PC-3 (cell line): ENCODE measurements at places on chromosomes 2 and 18. TPM values are rescaled to one million over a fixed set of nuclear protein-coding genes. Genes with fewer than 3 reads are reported as not detected.

DNA sequence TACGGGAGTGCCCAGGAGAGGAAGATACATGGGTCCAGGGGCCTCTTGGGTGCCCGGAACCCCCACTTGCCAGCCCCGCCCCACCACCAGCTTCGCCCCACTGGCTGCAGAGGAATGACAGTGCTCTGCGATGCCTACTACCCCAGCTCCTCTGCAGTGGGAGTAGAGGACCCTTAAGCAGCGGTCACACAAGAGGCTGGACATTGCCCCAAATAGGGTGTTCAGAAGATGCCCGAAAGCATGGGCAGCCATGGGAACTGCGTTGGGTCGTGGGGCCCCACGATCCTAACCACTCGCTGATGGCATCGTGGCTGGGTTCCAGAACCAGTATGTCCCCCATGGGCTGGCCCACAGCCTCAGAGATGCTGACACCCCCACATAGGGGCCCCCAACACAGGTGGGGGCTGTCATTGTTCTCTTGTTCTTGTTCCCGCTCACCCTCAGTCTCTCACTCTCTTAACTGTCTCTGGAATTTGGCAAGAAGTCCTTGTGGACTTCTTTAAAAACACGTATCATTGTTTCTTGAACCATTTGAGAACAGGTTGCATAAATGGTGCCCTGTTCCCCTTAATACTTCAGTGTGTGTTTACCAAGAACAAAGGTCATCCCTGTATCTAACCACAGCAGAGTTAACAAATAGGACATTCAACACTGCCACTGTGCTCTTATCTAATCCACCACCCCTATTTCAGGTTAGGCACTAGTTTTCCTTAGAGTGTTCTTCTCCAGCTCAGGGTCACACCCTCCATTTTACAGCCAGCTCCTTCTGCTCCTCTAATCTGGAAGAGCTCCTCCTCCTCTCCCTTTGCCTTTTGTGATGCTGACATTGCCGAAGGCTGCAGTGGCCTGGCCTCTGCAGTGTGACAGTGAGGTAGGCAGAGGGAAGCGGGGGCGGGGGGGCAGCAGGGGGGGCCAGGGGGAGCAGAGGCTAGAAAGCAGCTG is 76.3 kb downstream of the STPG4 start:
- H3K27me3 ChIP-seq, result no peaks in the 10 kb centered on the region
- peak; percentile 14 for DNase-seq
- no peaks in the 10 kb centered on the region for H3K36me3 ChIP-seq
- peaks cover 40% of the 10 kb centered on the region for H3K4me1 ChIP-seq
- H3K4me3 ChIP-seq, result no peak overlapping the region

DNA sequence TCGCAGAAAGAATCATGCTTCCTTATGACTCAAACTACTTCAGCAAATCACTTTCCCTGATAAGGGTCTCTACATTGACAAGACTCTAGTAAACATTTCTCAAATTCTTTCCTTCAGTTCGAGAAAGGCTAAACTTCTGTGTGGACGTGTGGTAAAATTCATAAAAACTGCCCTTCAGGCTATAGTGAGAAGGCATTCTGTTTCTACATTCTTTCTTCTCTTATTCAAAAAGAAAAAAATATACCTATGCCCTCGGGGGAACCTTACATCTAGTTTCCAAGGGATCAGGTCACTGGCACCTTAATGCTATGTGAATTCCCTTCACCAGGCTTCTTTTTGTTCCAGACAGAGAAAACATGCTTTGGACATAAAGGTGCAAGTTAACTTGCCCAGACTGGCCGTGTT is 4.9 kb downstream of the VIT start:
- peaks cover 8% of the 10 kb centered on the region for H3K4me1 ChIP-seq
- DNase-seq, result peak; percentile 50
- no peaks in the 10 kb centered on the region for H3K27me3 ChIP-seq
- no peaks in the 10 kb centered on the region for H3K36me3 ChIP-seq
- H3K4me3 ChIP-seq, result no peak overlapping the region

- H3K27me3 ChIP-seq, result peaks cover 18% of the 10 kb centered on the region; the same call in 1 of the 2 replicates
- H3K4me1 ChIP-seq, result no peaks in the 10 kb centered on the region
- H3K36me3 ChIP-seq, result no peaks in the 10 kb centered on the region
These were observed 467.6 kb upstream of the HS6ST1 start for GRCh38 chr2:128786316-128786715.

- peaks cover 17% of the 10 kb centered on the region; the same call in 1 of the 2 replicates for H3K4me1 ChIP-seq
- no peaks in the 10 kb centered on the region for H3K27me3 ChIP-seq
- peak overlapping the region; percentile 88 for H3K4me3 ChIP-seq
- no peaks in the 10 kb centered on the region; the same call in 1 of the 2 replicates for H3K36me3 ChIP-seq
- no peak for DNase-seq
- peak overlapping the region; percentile 62; the same call in 1 of the 2 replicates for H3K27ac ChIP-seq
These were observed 522 bp downstream of the MBD1 start for GRCh38 chr18:50280707-50281294.

DNA sequence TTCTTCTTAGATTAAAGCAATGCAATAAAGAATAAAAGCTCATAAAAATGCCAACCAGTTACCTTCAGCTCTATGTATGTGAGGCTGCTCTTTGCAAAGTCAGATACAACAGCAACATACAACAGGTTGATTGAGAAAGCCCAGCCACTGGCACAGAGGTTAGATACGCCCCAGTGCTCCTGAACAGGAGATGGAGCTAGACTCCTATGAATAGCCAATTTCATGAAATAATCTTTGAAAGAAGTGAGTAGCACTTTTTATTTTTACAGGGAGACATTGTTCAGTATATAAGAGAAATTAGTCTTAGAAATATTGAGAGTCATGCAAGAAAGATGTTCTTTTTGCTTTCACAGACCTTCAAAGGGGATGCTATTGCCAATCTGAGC is 362.4 kb upstream of the MEX3C start:
- DNase-seq, result no peak
- H3K4me1 ChIP-seq, result no peaks in the 10 kb centered on the region
- no peak overlapping the region for H3K27ac ChIP-seq
- no peak overlapping the region for H3K4me3 ChIP-seq
- no peaks in the 10 kb centered on the region for H3K36me3 ChIP-seq

DNA sequence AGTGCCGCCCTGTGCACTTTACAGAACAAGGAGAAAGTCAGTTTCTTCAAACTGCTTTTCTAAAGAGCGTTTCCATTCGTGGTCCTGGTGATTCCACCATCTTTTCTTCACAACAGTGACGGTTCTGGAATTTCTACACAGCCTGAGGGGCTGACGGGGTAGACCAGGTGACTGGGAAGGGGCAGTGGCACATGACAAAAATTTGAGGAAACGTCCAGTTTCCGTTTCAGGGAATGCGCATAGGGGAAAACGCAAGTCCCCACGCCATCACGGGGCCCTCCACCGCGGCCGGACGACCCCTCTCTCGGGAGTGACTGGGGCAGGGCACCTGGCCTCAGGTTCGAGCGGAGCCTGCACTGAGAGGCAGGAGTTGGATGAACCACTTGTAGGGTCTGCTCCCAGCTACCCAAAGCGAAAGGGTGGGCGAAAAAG is 980 bp upstream of the SPTBN1 start:
- no peaks in the 10 kb centered on the region for H3K36me3 ChIP-seq
- peak overlapping the region; percentile 93 for H3K4me3 ChIP-seq
- peaks cover 29% of the 10 kb centered on the region for H3K4me1 ChIP-seq
- H3K27me3 ChIP-seq, result no peaks in the 10 kb centered on the region
- DNase-seq, result peak; percentile 31
- no peak overlapping the region for H3K27ac ChIP-seq

- H3K36me3 ChIP-seq, result no peaks in the 10 kb centered on the region
- no peak overlapping the region for H3K4me3 ChIP-seq
- peak; percentile 86 for DNase-seq
- no peaks in the 10 kb centered on the region for H3K27me3 ChIP-seq
- peak overlapping the region; percentile 81 for H3K27ac ChIP-seq
These were observed 105.5 kb downstream of the ZEB2 start for GRCh38 chr2:144414324-144414845.

Gene CCDC102B
- 2.2 and 2.4 TPM in 2 replicates for total RNA-seq

Gene NEUROD1
- not detected in 2 replicates for total RNA-seq

DNA sequence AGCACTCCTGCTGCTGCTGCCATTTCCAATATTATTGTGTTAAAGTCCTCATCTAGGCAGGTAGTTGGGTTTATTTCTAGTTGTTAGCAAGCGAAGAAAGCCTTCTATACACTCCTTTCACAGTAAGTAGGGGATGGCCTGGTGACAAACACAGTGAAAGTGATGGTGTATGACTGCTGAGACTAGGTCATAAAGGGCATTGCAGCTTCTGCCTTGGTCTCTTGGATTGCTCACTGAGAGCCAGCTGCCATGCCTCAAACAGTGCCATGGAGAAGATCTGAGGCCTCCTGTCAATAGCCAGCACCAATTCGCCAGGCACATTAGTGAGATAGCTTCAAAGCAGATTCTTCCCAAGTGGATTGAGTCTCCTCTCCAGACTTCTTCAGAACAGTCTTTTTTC is 27.6 kb upstream of the MSTN start:
- no peaks in the 10 kb centered on the region for H3K4me1 ChIP-seq
- no peak overlapping the region for H3K4me3 ChIP-seq
- no peak overlapping the region for H3K27ac ChIP-seq
- DNase-seq, result no peak

GRCh38 chr2:8998418-8999101 is 4.9 kb downstream of the MBOAT2 start:
- H3K4me3 ChIP-seq, result no peak overlapping the region
- no peak for DNase-seq
- H3K36me3 ChIP-seq, result no peaks in the 10 kb centered on the region
- no peaks in the 10 kb centered on the region for H3K27me3 ChIP-seq

Gene CRYBA2
- total RNA-seq, result 6.4 and 13.5 TPM in 2 replicates

DNA sequence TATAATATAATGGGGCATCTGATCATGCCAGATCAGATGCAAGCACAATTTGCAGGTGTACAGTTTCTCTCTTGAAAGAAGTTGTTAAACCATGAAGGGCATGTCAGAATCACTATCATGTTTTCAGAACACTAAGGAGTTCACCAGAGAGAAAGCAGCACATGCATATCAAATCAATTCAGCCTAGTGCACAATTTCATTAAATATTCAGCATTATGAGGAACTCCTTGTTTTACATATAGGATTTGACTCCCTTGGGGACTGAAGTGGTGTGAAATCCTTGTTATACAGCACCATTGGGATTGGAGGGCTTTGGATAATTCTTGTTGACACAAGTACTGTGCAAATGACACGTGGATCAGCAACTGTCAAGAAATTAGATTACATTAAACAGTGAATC is 562.1 kb upstream of the KLHL29 start:
- H3K27ac ChIP-seq, result no peak overlapping the region
- no peaks in the 10 kb centered on the region for H3K4me1 ChIP-seq
- H3K36me3 ChIP-seq, result no peaks in the 10 kb centered on the region
- no peak overlapping the region for H3K4me3 ChIP-seq
- no peaks in the 10 kb centered on the region for H3K27me3 ChIP-seq

- H3K4me3 ChIP-seq, result peak within 1 kb of the TSS; percentile 75
- DNase-seq, result peak; percentile 84
- H3K27me3 ChIP-seq, result no peaks in the 10 kb centered on the region
- peaks cover 41% of the 10 kb centered on the region for H3K4me1 ChIP-seq
- H3K27ac ChIP-seq, result no peak within 1 kb of the TSS
These were observed at the start of gene ARID5A for GRCh38 chr2:96536445-96537065. ARID5A (plus strand) TSS chr2:96536752; CDS start chr2:96536827, 75 bp downstream.

GRCh38 chr18:48835119-48835518 is 115.6 kb downstream of the SMAD7 start:
- no peaks in the 10 kb centered on the region for H3K36me3 ChIP-seq
- H3K27ac ChIP-seq, result peak overlapping the region; percentile 83
- H3K4me1 ChIP-seq, result peaks cover 48% of the 10 kb centered on the region
- no peak overlapping the region for H3K4me3 ChIP-seq
- DNase-seq, result no peak

DNA sequence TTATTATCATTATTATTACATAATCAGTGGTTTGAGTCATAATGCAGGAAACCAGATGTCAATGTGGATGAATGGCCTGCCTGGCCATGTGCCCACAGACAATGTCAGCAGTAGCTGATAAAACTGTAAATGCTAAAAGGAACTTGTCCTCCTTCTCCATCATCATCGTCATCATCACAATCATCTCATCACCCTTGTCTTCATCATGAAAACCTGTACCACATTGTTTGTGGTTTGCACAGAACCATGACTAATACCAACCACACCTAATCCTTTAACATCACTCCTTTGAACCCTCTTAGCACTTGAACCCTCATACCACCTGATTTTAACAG is 96.0 kb downstream of the HNMT start:
- H3K36me3 ChIP-seq, result no peaks in the 10 kb centered on the region
- H3K27ac ChIP-seq, result peak overlapping the region; percentile 44
- H3K4me1 ChIP-seq, result peaks cover 17% of the 10 kb centered on the region
- no peak overlapping the region for H3K4me3 ChIP-seq

Gene L3MBTL4
- total RNA-seq, result 0.47 and 0.63 TPM in 2 replicates

GRCh38 chr2:144132357-144132756 is 387.6 kb downstream of the ZEB2 start:
- no peaks in the 10 kb centered on the region for H3K27me3 ChIP-seq
- peaks cover 17% of the 10 kb centered on the region for H3K4me1 ChIP-seq
- DNase-seq, result peak; percentile 58
- H3K36me3 ChIP-seq, result no peaks in the 10 kb centered on the region
- no peak overlapping the region for H3K4me3 ChIP-seq
- no peak overlapping the region for H3K27ac ChIP-seq

Gene GAREM2
- total RNA-seq, result 1.4 and 1.8 TPM in 2 replicates

Gene PER2
- total RNA-seq, result 8.6 and 13.0 TPM in 2 replicates

Gene SALL3
- total RNA-seq, result not detected in 2 replicates

Gene GRHL1
- total RNA-seq, result 9.3 and 10.3 TPM in 2 replicates

DNA sequence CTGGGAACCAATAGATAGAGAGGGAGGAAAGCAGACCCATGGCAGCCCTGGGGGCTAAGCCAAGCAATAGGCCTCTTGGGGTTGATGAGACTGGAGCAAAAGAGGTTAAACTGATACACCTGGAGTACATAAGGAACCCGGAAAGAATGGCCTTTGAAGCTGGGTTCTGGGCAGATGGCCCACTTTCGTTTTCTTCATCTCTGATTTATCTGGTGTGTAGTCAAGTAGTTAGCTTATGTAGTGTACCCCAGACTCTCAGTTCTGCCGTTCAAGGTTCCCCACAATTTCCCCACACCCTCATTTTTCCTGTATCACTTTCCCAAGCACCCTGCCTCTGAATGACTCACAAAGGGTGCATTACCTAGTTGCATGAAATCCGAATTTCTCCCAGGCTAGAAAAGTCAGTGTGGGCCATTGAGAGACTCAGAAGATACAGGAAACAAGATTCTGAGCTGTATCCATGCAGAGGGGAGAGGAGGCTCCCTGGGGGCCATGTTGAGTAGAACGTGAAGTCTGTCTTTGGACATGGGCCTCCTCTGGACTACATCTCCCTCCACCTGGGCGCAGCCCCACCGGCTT is 235.0 kb downstream of the LOXHD1 start:
- DNase-seq, result no peak
- no peaks in the 10 kb centered on the region for H3K4me1 ChIP-seq
- no peak overlapping the region for H3K4me3 ChIP-seq
- no peaks in the 10 kb centered on the region for H3K36me3 ChIP-seq
- H3K27me3 ChIP-seq, result no peaks in the 10 kb centered on the region
- no peak overlapping the region for H3K27ac ChIP-seq

- H3K27ac ChIP-seq, result no peak overlapping the region
- no peaks in the 10 kb centered on the region for H3K36me3 ChIP-seq
- H3K4me1 ChIP-seq, result no peaks in the 10 kb centered on the region
- no peaks in the 10 kb centered on the region for H3K27me3 ChIP-seq
- DNase-seq, result no peak
These were observed 23.9 kb upstream of the NCOA1 start for GRCh38 chr2:24466871-24467870.
